Fibroblast of skin of back (primary cell): ENCODE measurements at places on chromosomes 3 and 15.

DNA sequence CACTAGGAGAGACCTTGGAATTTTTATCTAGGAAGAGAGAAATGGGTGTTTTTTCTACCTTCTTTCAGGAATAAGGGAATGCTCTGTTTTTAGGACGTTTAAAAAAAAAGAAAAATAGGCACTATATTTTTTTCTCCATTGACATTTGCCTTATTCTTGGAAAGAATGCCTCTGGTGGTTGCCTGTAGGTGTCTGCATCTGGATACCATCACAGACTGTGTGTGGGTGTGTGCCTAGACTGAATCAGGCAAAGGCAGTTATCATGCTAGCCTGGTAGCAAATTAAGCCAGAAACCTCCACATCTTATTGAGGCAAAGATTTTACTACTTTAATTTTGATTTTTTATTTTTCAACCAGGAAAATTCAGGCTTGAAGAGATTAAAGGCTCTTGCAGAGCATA, 513.6 kb upstream of the KCNMB2 start:
- no peak for DNase-seq

- DNase-seq = peak; percentile 2
Observed at GRCh38 chr3:74134831-74135230, 479.6 kb downstream of the CNTN3 start.

DNA sequence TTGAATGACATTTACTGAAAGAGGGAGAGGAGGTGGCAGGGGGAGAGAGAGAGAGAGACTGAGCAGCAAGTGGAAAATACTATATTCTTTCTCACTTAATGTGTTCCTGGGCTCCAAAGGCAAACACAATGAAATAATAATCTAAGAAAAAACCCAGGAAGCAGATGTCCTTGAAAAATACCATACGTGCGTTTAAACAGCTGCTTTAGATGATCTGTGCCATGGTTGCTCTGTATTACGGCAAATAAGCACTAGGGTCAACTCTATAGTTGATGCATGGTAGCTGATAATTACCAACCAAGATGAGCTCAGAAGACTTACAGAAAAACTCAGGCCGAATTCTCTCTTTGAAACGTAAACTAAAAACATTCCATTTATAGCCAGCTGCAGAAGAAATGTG, 410.3 kb upstream of the TBL1XR1 start:
- no peak for DNase-seq

DNA sequence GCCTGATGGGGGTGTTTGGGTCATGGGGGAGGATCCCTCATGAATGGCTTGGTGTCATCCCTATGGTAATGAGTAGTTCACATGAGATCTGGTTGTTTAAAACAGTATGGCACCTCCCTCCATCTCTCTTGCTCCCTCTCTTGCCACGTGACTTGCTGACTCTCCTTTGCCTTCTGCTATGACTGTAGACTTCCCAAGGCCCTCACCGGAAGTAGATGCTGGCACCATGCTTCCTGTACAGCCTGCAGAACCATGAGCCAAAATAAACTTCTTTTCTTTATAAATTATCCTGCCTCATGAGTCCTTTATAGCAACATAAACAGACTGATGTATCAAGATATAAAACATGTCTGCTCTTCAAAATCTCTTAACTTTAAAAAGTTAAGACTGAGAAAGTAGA, 96.1 kb downstream of the TFDP2 start:
- DNase-seq = no peak

DNA sequence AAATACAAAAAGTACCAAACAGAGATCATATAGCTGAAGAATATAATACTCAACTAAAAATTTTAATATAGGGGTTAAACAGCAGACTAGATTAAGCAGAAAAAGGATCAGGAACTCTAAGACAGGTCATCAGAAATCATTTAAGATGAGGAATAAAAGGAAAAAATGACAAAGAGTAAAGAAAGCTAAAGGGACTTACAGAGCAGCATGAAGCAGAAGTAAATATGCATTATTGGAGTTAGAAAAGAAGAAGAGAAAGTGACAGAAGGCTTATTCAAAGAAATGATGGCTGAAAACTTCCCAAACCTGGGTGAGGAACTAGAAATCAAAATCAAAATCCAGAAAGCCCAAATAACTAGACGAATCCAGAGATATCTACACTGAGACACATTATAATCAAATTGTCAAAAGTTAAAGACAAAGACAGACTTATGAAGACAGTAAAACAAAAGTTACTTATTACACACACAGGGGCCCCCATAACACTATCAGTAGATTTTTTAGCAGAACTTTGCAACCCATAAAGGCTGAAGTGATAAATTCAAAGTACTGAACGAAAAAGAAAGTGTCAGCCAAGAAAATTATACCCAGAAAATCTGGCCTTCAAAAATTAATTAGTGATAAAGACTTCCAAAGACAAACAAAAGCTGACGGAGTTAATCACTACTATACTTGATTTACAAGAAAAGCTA, 95.6 kb downstream of the SCAPER start:
- DNase-seq = no peak

- DNase-seq = no peak
Observed at GRCh38 chr15:85860394-85861161, 65.9 kb upstream of the KLHL25 start.

DNA sequence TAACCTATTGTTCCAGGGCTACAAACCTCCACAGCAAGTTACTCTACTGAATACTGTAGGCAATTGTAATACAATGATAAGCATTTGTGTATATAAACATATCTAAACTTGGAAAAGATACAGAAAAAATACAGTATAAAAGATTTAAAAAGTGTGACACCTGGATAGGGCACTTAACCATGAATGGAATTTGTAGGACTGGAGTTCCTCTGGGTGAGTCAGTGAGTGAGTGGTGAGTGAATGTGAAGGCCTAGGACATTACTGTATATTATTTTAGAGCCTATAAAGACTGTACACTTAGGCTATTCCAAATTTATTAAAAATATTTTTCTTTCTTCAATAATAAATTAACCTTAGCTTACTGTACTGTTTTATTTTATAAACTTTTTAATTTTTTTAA, 38.4 kb upstream of the SLC25A36 start:
- peak; percentile 10 for DNase-seq

GRCh38 chr3:5569152-5569551, 381.6 kb downstream of the EDEM1 start:
- DNase-seq = no peak

DNA sequence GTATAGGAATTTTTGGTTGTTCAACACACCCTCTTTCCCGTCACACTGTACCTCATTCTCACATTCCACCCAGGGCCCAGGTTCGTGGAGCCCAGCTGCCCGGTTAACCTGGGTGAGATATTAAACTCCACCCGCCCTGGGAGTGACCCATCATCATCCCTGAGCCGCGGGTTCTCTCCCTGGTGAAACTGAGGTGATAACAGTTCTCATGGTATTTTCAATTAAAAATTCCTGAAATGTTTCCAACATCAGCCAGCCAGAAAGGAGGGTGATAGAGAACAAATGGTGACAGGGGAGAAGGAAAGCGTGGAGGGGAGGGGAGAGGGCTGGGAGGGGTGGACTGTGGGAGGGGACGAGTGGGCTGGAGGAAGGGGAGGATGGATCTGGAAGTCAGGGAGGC, 148.8 kb downstream of the ALDH1A2 start:
- DNase-seq = no peak

- DNase-seq = peak; percentile 96
Observed at GRCh38 chr15:36612063-36612788, 32.8 kb downstream of the CDIN1 start.

DNA sequence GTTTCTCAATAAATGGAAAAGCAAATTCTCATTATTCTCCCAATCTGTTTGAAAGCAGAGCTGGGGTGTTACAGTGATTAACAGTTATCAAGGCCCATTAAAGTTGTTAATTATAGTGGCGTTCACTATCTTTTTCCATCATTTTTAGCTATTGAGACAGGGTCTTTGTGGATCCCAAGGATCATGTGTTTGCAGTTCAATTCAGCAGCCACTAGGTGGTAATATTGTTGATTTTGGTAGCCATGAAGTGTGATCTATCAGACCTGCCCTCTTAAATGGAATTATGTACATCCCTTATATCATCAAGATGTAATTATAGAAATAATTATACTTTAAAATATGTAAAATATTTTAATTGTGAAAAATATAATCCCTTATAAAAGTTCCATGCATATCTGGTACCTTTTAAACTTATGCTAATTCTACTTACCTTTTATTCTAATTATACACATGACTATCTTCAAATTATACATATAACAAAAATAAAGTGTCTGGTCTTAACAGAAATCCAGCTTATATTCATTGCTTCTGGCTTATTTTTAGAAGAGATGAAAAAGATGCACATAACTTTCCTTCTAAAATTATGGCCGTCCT, 126.4 kb downstream of the GREM1 start:
- DNase-seq = peak; percentile 65

DNA sequence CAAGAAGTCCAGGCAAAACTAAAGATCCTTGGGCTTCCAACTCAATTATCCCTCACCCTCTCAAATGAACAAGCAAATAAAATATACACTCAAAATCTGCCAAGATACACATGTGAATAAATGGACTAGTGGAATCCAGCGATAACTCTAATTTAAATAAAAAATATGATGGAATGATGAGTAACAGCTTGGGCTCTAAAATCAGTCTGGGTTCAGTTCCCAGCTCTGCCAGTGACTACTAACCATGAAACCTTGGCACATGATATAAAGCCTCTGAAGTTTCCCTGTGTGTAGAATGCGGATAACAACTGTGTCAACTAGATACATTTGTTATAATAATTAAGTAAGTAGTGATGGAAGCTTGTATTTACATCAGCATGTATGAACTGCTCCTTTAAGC, 81.3 kb downstream of the CADPS start:
- DNase-seq = peak; percentile 42

DNA sequence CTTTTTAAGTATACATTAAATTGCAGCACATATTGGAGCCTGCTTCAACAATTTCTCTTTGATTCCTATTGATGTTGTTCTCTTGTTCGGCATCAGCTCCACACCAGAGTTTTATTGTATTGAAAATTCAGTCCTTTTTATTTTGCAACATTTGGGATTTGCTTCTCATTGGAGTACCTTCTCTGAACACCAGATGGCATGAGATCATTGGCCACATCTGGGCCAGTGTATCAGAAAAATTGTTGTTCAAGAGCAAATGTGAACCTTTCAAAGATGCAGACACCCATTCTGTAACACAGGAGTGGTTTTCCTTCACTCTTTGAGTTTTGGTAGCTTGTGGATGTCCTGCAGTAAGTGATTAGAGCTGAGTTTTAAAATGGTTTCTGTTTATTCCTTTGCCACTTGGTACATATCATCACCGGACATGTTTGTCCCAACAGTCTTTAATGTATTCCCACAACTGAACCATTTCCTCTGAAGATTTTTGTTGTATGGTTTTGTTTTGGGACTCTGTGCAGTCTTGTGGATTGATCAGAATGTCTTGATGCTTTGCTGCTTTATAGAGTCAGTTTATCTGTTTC, 96.1 kb downstream of the MCTP2 start:
- DNase-seq = peak; percentile 32

DNA sequence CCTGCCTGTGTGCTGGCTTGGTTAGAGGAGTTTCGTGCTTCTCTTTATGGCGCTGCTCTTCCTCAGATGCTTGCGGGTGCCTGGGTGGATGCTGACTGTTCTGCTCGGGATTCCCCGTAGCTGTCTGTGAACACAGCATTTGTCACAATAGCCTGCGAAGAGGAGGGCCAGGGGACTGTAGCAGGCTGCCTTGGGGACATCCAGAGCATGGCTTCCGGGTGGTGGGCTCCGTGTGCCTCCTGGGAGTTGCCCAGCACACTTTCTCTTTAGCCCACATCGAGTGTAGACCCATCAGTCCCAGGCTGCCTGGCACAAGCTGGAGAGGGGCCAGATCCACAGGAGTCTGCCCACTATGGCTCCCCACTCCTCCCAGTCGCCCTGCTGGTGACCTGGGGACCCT, 22.4 kb downstream of the LRRK1 start:
- DNase-seq = no peak

DNA sequence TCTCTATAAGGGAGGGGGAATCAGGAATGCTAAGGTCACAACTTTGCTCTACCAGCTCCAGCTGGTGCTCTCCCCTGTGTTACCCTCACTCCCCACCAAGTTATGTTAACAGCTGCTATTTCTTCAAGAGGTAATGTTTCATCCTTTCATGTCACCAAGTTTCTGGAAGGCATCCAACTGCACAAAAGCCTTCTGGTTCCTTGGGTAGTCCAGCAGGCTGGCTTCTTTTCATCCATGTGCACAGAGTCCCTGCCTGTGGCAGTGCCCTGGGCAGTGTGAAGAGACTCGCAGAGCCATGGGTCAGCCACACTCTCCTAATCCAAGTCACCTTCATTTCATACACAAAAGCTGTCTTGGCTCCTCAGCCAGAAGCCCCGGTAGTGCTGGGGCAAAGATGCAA, 737.5 kb upstream of the LMCD1 start:
- no peak for DNase-seq

- no peak for DNase-seq
Observed at GRCh38 chr3:184352897-184353545, 8.4 kb downstream of the CLCN2 start.

DNA sequence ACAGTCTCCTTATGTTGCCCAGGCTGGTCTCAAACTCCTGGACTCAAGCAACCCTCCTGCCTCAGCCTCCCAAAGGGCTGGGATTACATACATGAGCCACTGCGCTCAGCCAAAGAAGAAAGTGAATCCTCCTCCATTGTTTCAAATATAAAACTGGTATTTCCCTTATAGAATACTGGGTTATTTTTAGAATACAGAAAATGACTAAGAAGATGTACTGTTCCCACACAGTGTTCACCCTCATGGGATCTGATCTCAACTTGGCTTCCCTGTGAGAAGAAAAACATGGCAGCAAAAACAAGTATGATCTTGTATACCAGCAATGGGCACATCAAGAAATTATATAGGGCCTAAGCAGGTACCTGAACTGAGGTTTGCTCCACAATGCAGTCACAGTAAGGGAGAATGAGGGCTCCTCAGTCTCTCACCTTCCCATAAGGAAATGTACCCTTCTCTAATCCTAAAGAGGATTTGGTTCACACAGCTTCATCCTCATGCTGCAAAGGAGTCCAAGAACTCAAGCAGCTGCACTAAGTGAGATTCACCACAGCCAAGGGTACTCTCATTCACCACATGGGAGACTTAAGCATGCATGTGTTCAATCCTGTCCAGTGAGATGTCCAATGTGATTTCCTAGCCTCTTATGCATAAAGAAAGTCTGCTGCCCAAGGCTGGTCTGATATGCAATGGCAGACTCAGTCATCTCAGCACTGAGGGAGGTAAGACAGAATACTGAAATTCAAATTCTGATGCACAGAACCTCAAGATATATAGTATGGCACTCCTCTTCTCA, 25.8 kb downstream of the USP4 start:
- DNase-seq = peak; percentile 72

GRCh38 chr15:29822100-29822683, at the start of gene TJP1:
Gene TJP1, minus strand, starts transcription at chr15:29822468. Its CDS starts 440 bp downstream, at chr15:29822028.
- DNase-seq = peak; percentile 79

- DNase-seq = no peak
Observed at GRCh38 chr15:99090938-99091337, 13.9 kb upstream of the SYNM start.

- DNase-seq = no peak
Observed at GRCh38 chr15:99492275-99492674, 73.5 kb upstream of the MEF2A start.
